ENCODE measurements at places on chromosomes 7 and 10.
A peak's percentile ranks its signal among the peaks of the same experiment; 100 is the strongest.

GRCh38 chr7:112855227-112855626, 65.0 kb upstream of the TMEM168 start:
- DNase-seq, result no peak

GRCh38 chr10:129079705-129080104, 387.3 kb upstream of the MGMT start:
- DNase-seq, result no peak

DNA sequence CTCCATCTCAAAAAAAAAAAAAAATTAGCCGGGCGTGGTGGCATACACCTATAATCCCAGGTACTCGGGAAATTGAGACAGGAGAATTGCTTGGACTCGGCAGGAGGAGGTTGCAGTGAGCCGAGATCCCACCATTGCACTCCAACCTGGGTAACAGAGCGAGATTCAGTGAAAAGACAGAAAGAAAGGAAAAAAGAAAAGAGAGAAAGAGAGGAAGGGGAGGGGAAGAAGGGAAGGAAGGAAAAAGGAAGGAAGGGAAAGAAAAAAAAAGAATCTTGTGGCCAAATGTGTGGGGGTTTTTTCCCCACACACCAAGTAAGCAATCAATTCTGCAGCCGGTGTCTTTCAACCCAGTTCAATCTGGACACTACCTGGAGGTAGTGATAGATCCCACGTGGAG, 9.0 kb upstream of the NAT16 start:
- no peak for DNase-seq

DNA sequence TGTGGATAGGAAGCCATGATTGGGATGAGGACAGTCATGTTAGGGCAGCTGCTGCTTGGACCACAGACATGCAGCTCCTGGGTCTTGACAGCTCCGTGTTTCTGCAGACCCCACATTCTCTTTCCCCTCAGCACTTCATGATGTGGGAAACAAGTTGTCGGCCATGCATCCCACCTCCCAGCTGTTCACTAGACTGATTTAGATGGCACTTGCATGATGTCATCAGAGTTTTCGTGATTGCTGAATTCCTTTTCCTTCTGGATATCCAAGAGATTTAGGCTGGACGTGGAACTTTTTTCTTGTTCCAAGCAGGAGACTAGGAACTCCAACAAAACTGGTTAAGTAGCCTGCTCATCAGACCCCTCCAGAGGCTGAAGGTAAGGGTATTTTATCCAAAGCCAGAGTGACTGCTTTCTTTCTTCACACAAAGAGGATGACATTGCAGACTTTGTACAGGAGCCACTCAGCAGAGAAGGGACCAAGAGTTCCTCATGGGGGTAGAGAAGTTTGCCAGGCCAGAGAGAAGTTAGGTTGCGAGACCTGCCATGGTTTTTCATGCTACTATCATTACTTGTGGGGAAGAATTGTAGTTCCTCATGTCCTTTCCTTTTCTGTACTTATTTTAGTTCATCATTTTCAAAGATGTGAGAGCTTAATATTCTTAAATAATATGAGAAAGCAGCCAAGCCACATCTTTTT, 117.7 kb upstream of the GJD4 start:
- DNase-seq, result no peak

GRCh38 chr10:24382979-24383663, 174.2 kb downstream of the KIAA1217 start:
- no peak for DNase-seq

DNA sequence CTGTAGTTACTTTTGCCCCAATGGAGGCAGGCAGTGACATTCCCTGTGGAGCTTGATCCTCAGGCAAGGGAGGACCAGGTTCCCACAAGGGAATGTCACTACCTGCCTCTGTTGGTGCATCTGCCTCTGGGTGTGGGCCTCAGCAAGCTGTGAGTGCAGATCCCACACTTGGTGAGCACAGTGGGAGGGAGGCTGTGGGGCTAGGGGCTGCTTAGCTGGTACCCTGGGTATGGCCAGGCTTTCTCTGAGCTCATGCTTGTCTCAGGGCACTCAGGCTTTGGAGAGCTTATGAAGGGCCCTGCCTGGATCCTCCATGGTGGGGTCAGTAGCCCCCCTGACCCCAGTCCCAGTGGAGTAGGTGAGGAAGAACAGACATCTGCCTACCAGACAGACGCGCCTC, 16.2 kb upstream of the ZNF488 start:
- DNase-seq, result no peak

DNA sequence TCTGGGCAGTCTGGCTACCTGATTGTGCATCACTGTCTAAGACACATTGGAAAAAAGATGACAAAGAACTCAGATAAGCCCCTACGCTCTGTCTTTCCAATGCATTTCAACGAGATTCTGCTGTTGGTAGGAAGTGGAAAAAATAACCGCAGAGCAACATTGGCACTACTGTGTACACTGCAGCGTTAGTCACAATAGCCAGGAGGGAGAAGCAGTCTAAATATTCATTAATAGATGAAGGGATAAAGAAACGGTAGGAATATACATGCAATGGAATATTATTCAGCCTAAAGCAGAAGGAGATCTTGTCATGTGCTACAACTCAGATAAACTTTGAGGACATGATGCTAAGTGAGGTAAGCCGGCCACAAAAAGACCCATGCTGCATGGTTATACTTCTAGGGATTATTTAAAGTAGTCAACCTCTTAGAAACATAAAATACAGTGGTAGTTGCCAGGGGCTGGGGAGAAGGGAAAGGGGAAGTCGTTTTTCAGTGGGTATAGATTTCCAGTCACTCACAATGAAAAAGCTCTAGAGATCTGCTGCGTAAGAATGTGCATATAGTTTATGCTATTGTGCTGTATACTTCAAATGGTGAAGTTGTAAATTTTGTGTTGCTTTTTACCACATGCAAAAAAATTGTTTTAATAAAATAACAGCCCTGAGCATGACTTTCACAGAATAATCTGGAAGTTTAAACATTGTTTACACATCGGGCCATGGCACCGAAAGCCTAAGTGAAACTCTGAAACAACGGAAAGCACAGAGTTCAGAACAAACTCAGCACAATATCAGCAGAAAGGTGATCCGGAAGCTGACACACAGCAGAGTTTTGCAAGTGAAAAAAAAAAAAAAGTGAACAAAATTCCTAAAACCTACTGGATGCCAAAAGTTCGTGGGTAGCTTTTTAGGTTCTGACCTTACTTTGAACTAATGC, 40.1 kb downstream of the ELMO1 start:
- DNase-seq, result no peak

DNA sequence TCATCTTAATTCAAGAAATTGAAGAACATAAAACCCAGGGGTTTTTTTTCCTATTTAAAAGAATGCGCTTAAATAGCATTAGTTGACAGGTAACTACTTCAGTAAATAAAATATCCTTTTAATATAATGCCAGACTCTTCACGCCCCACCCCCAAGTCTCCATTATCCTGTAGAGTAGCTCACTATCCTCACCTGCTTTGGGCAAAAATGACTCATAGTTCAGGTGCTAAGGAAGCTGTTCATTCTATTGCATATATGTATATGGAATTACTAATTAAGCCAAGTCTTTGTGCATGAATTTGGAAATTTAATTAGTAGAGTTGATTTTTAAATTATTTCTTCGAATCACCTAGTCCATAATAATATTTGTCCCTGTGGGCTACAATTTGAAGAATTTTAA, 656.8 kb upstream of the ANKRD30A start:
- no peak for DNase-seq

DNA sequence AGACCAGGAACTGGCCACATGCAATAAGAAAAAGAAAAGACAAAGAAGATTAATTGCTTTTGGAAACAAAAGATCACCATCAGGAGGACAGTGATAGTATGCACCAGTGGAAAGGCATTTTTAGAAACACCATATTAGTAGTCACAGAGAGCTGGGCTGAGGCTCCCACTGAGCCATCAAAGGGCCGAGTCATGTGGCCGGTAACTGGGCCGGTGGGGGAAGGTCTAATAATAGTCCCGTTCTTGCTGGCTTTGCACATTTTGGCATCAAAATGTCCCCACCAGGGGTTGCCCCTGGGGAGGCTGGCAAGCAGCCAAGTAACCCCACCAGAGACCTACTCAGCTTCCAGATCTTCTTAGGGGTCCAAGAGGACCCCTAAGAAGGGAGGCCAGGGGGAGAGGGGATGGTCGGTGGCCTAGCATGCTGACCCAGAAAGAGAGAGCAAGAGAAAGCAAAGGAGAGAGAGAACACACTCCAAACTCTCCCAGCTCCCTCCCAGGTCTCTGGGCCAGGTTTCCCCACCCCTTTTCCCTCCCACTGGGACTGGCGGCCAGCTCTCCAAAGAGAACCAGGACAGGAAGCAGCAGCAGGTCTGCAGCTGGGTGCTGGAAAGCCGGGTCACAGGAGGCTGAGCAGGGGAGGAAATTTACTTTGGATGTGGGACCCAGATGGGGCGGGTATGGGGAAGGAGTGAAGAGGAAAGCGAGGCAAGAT, 70.2 kb upstream of the FGFR2 start:
- DNase-seq, result no peak

GRCh38 chr10:75582102-75582501, 150.7 kb downstream of the LRMDA start:
- no peak for DNase-seq

- no peak for DNase-seq
Observed at GRCh38 chr10:124894569-124895215, 47.2 kb upstream of the ZRANB1 start.

DNA sequence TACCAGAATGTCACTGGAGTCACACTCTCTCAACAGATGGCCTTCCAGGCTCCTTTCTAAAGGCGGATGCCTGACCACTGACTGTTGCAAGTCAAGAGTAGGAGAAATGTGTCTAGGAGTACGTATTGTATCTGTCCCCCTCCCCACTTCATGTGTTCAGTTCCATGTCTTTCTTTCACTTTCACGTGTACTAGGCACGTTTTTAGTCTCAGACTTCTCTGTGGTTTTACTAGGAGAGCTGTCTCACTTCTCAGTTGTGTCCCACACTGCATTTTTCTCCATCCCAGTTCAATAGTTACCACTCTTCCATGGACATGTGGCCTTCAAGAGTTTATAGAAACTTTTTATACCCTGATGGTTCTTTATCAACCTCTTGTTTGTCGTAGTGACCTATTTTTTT, 893.0 kb downstream of the NRG3 start:
- no peak for DNase-seq

DNA sequence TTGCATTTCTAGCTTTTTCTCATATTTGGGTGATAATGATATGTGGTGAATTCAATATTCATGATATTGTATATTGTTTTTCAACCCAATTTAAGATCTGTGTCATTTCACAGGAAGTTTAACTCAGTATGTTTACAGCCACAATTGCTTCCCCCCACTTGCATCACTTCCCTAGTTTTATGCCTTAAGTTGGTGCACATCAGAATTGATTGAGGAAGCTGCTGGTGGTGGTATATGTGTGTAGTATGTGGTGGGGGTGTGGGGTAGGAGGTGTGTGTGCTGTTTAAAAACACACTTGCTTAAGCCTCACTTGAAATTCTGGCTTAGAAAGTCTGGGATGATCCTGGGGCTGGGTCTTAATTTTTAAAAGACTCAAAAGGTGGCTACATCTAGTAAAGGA, 245.1 kb upstream of the AOAH start:
- peak; percentile 10 for DNase-seq

GRCh38 chr7:141389140-141389796, 161.9 kb upstream of the AGK start:
- no peak for DNase-seq

DNA sequence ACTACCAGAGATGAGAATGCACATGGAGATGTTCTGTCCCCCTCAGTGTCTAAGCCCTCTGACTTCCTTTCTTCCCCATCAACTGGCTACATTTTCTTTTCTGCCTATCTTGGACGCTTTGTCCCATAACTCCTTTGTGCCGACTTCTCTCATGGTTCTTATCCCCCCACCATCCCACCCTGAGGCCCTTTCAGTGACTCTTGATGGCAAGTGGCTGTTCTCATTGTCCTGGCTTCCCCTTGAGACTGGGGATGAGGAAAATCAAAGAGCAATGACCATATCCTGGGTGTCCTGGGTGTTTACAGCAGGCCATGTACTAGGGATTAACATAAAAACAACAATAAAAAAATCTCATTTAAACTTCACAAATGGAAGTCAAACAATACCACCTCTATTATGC, 18.8 kb upstream of the GGCT start:
- DNase-seq, result no peak

DNA sequence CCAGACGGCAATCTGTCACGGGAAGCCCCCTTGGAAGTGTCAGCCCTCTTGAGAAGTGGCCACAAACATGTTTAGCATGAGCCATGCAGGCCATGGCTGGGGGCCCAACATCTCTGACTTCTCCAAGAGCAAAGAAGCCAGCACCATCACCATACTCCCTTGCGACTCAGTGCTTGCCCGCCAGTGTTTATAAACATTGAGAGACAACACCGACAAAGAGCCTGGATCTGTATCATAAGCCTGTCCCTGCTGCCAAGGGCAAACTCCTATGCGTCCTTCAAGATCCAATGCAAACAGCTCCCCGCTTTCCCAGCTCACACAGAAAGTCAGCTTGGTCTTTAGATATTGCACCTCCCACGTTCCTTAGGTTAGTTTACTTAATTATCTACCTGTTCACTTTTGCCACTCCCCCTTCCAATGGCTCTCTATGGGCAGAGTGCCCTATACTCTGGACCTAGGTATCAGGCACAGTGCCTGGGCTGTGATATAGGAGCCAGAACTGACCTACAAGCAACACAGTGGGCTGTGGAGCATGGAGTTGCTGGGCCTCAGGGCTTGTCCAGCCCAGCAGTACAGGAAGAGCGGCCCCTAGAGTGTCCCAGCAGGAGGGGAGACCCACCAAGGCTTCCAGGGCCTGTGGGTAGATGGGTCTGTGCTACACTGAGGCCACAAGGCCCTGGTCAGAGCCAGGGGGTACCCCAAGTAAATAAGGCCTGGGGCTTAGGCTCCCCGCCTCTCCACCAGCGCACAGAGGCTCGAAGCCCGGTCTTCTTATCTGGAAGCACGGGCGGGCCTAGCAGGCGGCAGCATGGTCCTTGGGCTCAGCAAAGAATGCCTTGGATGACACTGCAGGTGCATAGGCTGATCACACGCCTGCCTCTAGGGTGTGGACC, 37.7 kb downstream of the CAMK2B start:
- no peak for DNase-seq

- DNase-seq, result no peak
Observed at GRCh38 chr7:79520543-79520942, 67.1 kb upstream of the MAGI2 start.

DNA sequence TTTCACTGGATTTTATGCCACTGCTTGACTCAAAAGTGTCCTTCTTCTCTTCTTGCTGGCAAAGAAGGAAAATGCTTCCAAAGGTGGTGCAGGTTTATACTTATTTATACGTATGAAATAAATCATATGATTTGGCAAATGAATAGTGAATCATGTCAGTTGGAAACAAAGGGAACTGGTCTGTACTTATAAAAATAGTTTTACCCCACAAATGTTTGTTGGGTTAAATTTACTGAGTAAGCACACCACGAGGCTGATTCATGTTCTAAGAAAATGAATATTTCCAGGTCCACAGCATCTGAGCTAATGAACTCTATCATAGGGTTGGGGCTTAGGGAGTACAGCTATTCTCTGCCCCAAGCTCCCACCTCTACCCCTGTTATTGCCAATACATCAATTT, 232.2 kb downstream of the TRIL start:
- no peak for DNase-seq

Measured in NK-92 treated with Interleukin-12 subunit alpha and Interleukin-12 subunit beta, amount 100 ng/mL, for 24 hours (cell line).